ENCODE measurements at places on chromosomes 4 and X. TPM values are rescaled to one million over a fixed set of nuclear protein-coding genes. Genes with fewer than 3 reads are reported as not detected.

DUX4 gene
- not detected for total RNA-seq

GPR34 gene
- not detected for total RNA-seq

TMEM150C gene
- total RNA-seq, result 4.4 TPM

TRAM1L1 gene
- total RNA-seq, result 0.26 TPM

DNA sequence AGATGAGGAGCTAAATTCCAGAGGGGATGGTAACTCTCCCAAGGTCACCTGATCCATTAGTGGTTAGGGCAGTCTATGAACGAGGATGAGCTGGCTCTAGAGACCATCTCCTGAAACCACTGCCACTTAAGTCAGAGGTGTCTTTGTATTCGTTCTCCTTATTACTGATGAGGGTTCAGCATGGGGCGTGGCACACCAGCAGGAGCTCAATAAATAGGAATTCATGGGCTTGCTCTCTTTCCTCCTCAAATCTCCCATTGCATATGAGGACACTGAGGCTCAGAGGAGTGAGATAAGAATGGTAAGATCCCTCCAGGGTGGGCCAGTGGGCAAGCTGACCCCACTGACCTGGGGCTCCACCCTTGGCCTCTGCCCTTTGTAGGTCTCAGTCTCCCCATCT, 1.7 kb upstream of the GATA1 start:
- DNase-seq, result no peak

SCARB2 gene
- total RNA-seq, result 171 TPM

DNA sequence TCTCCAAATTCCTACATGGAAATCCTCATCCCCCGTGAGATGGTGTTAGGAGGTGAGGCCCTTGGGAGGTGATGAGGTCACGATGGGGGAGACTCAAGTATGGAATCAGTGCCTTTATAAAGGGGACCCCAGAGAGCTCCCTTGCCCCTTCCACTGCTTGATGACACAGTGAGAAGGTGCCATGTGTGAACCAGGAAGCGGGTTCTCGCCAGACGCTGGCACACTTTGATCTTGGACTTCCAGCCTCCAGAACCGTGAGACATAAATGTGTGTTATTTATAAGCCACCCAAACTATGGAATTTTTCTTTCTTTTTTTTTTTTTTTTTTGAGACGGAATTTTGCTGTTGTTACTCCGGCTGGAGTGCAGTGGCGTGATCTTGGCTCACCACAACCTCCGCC, 237.6 kb downstream of the DHRSX start:
- no peak for DNase-seq

CT47B1 gene
- not detected for total RNA-seq

FIP1L1 gene
- 56.0 TPM for total RNA-seq

- DNase-seq, result no peak
These were observed 93.6 kb downstream of the IRF2 start for GRCh38 chr4:184380707-184381106.

- DNase-seq, result no peak
These were observed 36.4 kb upstream of the CWH43 start for GRCh38 chr4:48949518-48950219.

DNA sequence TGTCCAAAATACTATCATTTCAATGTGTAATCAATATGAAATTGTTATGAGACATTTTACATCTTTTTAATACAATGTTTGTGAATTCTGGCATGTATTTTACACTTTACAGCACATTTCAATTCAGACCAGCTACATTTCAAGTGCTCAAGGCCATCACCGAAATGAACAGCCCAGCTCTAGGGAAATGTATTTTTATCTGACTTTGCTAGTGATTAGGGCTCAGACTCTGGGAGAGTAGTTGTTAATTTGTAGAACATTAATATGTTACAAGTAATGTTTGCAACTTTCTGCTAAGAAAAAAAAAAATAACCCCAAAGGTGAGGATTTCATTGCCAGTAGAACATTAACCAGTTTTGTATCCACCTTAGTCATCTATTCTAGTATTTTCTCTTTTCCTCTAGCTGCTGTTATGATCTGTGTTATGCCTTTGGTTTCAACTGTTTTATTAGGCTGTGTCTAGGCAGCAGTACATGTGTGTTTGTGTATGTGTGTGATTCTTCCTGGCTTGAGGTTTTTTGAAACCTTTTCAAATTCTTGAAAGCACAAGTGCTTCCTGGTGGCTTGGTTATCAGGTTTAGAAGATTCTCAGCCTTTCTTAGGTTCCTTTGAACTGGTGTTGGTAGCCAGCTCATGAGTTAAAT, 125.9 kb downstream of the NSUN7 start:
- no peak for DNase-seq

GRCh38 chr4:183220236-183220635, 99.8 kb downstream of the CLDN22 start:
- no peak for DNase-seq

GRCh38 chrX:31658360-31658759, 586.5 kb upstream of the FTHL17 start:
- no peak for DNase-seq

- DNase-seq, result no peak
These were observed 208.7 kb downstream of the ADGRL3 start for GRCh38 chr4:61408861-61409260.

DNA sequence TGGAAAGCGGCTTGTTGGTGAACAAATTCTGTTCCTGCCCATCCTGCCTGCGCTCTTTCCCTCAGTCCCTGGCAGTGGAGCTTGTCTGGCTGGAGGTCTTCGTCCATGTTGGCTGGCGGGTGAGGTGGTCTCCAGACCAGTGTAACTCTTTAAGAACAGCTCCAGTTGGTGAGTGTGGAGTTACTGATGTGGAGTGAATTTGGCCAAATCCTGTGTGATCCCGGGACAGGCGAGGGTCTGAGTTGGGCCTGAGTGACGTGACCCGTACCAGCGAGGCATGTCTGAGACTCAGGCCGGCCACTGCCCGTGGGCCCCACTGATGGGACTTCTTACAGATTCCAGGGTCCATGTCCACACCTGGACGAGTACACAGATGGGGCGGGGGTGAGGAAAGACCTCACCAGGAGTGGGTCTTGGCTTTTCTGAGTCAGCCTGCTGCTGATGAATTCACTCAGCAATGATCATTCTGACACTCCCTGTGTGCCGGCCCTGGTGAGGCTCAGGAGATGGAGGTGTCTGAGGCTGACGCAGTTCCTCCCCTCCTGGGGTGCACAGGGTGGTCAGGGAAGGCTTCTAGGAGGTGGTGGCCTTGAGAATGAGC, 45.5 kb downstream of the PSAPL1 start:
- DNase-seq, result no peak

Measured in pulmonary artery endothelial cell (primary cell).